A172 (cell line): ENCODE measurements at places on chromosomes 7 and 10.

- DNase-seq: no peak
These were observed 258.4 kb upstream of the SP8 start for GRCh38 chr7:21044913-21045568.

DNA sequence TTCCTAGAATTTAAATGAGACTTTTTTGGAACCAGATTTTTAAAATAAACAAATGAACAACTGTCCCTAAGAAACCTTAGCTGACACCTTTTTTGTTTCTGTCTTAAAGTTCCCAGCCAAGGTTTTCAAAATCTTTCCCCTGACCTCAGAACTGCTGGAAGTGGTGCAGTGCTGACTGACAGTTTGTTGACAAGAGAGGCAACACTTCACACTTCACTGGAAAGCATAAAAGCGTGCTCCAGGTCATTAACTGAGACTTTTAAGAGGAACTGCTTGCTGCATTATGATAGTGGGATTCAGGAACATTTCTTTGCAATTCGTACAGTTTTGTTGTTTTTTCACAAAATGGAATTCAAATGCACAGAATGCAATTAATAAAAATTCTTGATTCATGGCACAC is 36.2 kb downstream of the SYPL1 start:
- no peak for DNase-seq

DNA sequence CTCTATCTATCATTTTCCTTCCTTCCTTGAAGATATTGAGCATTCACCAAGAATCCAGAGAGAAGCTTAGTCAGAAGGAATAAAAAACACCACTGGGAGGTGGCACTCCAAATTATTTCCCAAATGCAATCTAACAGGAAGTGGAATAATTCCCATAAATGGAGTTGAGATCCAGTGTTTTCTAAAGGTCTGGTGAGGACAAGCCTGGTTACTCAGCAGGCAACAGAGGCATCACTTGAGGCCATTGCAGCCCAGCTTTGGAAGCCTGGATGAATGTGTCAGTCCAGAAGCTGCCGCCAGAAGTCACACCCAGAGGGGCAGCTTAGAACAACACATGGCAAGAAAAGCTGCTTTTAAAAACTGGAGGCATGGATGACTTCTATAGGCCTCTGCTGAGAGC is 288.9 kb upstream of the KLF6 start:
- peak; percentile 32 for DNase-seq

DNA sequence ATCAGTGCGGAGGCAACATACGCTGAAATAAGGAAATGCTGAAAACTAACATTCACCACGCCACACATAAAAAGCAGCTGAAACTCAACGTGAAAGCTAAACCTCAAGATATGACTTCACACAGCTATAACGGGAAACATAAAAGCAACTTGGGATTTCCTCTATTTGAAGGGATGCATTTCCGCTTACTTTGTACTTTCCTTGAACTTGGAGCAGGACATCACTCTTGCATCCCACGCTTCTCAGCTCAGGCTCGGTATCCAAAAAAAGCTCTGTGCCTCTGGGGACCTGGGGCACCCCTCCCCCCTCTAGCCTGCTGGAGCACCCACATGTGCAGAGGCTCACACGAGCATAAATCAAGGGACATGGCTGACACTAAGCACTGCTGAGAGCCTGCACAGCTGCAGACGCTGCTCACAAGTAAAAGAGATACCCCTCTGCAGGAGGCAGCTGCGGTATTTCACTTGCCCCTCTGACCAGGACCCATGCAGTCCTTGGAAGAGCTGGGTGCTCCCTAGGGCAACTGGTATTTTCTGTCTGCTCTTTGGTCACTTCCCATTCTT is 34.2 kb downstream of the PARD3 start:
- DNase-seq: peak; percentile 66

- no peak for DNase-seq
These were observed 53.1 kb upstream of the C7orf33 start for GRCh38 chr7:148537435-148537834.

DNA sequence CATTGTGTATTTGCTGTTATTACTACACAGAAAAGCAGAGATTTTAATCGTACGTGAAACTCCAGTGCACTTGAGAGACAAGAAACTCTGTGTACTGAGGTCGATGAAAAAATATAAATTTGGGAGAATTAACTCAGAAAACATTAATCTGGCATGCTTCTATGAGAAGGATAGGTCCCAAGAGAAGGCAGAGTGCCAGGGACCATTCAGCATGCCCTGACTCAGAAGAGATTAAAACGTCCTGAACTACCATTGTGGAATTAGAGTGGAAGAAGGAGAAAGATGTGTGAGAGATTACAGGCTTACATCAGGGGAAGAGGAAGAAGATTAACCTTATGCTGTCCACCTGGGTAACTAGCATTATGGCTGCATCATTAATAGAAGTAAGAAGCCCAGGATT is 72.4 kb downstream of the REEP3 start:
- no peak for DNase-seq

DNA sequence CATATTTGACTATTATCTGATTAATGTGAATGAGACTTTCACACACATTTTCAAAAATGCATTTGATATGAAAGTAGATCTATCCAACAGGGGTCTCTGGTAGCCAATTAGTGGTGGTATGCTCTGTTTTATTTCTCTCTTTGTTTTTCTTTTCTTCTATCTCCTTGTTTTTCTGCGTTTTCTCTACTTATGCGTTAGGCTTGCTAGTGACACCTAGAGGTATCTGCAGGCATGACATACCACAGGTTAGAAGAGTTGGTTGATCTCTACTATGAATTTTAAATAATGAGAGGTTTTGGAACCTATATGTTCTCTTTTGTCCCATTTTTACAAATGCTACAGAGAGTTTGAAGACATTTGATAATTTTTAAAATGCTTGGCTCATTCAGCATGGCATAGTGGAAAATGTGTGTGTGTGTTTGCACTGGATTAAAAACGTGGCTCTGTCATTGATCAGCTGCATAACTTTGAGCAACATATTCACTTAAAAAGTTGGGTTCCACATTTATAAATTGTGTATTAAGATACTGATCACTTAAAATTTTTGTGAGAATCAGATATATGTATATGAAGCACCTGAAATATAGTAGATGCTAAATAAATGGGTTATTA is 28.1 kb upstream of the PLXDC2 start:
- DNase-seq: peak; percentile 43

DNA sequence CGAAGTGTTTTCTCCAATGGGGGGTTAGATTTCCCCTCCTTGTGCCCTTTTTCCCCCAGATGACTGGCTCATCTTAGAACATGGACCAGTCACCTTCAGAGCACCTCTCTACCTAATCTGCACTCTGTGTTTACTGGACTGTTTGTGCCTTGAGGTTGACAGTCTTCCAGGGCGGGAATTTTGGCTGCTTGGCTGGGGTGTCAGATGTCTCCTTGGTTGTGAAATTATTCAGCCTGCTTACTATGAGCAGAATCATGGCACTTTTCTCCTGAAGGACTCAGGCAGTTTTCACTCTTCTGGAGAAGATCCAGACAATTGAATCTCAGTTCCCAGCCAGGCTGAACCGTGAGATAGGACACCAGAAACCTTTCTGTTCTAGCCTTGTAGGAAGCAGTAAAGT is 60.3 kb upstream of the NFKB2 start:
- DNase-seq: no peak

DNA sequence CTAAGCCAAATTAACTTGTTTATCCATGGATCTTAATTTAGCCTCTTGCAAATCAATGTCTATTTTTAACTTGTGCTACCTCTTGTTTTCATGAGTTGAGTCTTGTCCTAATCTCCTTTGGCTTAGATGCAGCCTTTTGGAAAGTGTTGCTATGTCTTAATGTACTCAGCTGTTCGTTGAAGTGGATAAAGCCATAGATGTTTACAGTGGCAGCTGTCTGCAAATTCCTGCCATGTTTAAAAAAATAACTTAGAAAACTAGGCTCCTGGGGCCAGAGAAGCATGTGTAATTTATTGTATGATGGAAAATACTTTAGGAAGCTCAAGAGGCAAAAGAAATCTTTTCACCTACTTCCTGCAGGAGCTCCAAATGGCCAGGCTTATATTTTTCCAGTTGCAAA is 253.1 kb upstream of the RHOBTB1 start:
- no peak for DNase-seq

DNA sequence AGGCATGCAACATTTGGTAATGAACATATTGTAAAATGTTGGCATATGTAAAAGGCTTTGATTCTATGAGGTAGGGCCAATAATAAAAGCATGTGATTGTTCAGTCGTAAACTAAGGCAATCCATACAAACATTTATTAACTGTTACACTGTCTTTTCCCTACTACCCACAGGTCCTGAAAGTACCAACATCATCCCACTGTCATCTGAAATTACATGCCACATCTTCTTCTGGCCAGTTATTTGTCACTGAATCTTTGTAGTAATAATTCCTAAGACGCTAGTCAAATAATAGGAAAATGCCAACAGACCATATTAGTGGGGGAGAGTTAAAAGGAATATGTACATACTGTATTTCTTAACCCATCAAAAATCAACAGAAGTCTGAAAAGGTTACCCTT is 27.2 kb downstream of the DNAJC1 start:
- DNase-seq: no peak

GRCh38 chr10:117547716-117548668 is 5.4 kb downstream of the EMX2 start:
- no peak for DNase-seq

- no peak for DNase-seq
These were observed 61.6 kb upstream of the KCNMA1 start for GRCh38 chr10:77699080-77699645.

- no peak for DNase-seq
These were observed 265.4 kb upstream of the C7orf33 start for GRCh38 chr7:148325208-148325607.

GRCh38 chr7:71769326-71769725 is 637.4 kb downstream of the GALNT17 start:
- DNase-seq: no peak

DNA sequence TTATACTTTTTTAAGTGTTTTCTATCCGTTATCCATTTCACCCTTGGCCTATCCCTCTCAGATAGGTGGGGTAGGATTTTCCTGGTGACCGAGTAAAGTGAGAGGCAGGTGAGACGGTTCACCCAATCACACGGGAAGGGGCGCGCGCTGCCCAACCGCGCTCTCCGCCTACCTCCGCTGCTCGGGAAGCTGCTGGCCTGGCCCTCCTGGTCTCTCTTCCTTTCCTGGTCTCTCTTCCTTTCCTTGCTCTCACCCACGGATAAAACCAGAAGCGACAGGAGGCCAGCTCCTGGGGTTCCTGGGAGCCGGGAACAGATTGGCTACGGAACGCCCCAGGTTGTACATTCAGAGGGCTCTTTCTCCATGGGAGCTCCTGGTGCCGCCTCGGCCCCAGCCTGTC is 14.3 kb upstream of the ZNF212 start:
- no peak for DNase-seq

DNA sequence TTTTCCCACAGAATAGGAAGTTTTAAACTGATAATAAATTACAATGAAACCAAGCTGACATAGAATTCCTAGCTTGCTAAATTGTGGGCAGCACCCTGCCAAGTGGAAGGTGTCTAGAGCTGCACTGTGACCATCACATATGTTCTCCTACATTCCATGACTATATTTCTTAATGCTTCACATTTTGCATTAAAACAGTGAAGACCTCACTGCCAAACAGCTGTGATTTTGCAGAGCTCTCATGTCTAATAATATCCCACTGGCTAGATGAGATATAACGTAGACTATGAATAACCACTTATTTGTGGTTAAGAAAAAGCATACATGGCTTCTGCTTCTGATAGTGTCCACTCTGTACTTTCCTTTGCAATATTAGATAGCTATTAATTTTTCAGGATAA is 228.3 kb upstream of the TEX47 start:
- no peak for DNase-seq

DNA sequence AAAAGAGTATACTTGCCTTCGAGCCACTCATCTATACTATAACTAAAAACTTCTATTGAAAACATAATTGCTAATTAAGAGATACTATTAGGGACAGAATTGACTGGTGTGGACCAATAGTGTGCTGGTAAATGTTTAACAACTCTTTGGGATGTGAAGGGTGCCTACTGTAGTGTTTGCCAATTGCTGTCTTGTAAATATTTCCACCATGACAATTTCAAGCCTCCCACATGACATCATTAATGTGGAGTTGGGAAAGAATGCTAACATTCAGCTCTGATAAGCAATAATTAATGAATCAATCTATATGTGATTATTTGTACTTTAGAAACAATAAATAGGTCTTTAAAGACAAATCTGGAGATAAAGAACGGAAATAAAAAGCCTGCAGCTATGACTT is 136.8 kb downstream of the DGKB start:
- no peak for DNase-seq

- peak; percentile 3 for DNase-seq
These were observed 27.4 kb downstream of the OGDHL start for GRCh38 chr10:49734676-49735075.

DNA sequence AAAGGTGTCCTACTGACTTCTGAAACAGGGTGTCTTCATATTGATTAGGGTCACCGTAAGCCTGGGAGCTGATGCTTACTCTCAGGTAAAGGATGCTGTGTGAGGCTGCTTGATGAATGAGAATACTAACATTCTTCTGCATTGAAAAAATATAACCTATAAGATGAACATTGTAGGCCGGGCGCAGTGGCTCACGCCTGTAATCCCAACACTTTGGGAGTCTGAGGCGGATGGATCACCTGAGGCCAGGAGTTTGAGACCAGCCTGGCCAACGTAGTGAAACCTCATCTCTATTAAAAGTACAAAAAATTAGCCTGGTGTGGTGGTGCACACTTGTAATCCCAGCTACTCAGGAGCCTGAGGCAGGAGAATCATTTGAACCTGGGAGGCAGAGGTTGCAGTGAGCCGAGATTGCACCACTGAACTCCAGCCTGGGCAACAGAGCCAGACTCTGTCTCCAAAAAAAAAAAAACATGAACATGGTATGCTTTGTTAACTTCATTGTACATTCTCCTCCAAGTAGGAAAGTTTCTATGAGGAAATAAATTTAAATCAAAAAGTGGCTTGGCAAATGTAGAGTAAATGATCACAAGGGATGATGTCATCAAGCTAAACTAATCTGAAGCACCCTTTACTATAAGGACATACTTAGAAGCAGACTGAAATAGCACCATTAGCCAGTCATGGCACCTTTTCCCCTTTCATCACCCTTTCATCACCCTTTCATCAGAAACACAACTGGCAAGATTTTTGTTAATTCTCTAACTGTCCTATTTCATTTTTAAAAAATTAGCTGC is 1.5 kb upstream of the BRAF start:
- DNase-seq: no peak

DNA sequence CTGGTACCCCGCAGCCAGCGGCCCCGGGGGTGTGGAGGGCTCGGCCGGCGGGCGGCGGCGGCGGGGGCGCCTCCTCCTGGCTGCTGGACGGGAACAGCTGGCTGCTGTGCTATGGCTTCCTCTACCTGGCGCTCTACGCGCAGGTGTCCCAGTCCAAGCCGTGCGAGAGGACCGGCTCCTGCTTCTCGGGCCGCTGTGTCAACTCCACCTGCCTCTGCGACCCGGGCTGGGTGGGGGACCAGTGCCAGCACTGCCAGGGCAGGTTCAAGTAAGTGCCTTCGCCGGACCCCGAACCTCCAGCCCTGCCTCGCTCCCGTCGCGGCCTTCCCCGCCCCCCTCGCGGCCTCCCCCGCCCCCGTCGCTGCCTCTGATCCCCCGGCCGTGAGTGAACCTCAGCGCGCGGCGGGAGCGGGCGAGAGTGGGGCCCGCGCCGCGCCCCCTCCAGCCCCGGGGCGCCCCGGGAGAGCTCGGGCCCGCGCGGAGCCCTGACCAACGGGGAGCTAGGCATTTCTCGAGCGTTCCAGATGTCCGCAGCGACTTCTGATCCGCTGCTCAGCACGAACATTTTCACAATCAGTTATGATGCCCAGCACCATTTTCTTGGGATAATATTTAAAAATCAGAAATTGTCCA is 727 bp downstream of the ATRNL1 start:
- no peak for DNase-seq
